Naive B cell (primary cell): ENCODE measurements at places on chromosomes 7 and 10. TPM values are rescaled to one million over a fixed set of nuclear protein-coding genes. Genes with fewer than 3 reads are reported as not detected.

OR6V1 gene
- not detected for polyA plus RNA-seq

DRGX gene
- not detected for polyA plus RNA-seq

PROSER2 gene
- not detected for polyA plus RNA-seq

FGL2 gene
- 1.7 TPM for polyA plus RNA-seq

PGAM1 gene
- polyA plus RNA-seq = 209 TPM

EPDR1 gene
- not detected for polyA plus RNA-seq

MASTL gene
- polyA plus RNA-seq = not detected

TAS2R3 gene
- polyA plus RNA-seq = not detected

RBM48 gene
- polyA plus RNA-seq = 36.9 TPM

PON1 gene
- not detected for polyA plus RNA-seq

TRPV5 gene
- polyA plus RNA-seq = not detected

WNT8B gene
- polyA plus RNA-seq = not detected

ZSCAN25 gene
- 8.8 TPM for polyA plus RNA-seq

ZNF425 gene
- not detected for polyA plus RNA-seq

PNLIP gene
- not detected for polyA plus RNA-seq

CARD11 gene
- polyA plus RNA-seq = 9.4 TPM

CCL24 gene
- polyA plus RNA-seq = not detected

GALNT17 gene
- polyA plus RNA-seq = not detected

ITIH5 gene
- not detected for polyA plus RNA-seq

BMS1 gene
- polyA plus RNA-seq = 11.0 TPM

NEBL gene
- not detected for polyA plus RNA-seq

FXYD4 gene
- not detected for polyA plus RNA-seq

PHKG1 gene
- 0.63 TPM for polyA plus RNA-seq

SOSTDC1 gene
- not detected for polyA plus RNA-seq

DIP2C gene
- not detected for polyA plus RNA-seq

LRRC4 gene
- polyA plus RNA-seq = 0.13 TPM

NUDT13 gene
- 1.4 TPM for polyA plus RNA-seq

FAM25A gene
- polyA plus RNA-seq = not detected

ADCY1 gene
- not detected for polyA plus RNA-seq

COBL gene
- polyA plus RNA-seq = not detected

SORCS1 gene
- not detected for polyA plus RNA-seq

PKD2L1 gene
- 0.25 TPM for polyA plus RNA-seq

OPN1SW gene
- not detected for polyA plus RNA-seq

SLC26A5 gene
- polyA plus RNA-seq = not detected

SNX13 gene
- polyA plus RNA-seq = 18.4 TPM

RAPGEF5 gene
- 2.6 TPM for polyA plus RNA-seq

OPN4 gene
- polyA plus RNA-seq = not detected

ZNF32 gene
- polyA plus RNA-seq = 84.0 TPM
